ENCODE measurements at places on chromosomes 1 and 21.

DNA sequence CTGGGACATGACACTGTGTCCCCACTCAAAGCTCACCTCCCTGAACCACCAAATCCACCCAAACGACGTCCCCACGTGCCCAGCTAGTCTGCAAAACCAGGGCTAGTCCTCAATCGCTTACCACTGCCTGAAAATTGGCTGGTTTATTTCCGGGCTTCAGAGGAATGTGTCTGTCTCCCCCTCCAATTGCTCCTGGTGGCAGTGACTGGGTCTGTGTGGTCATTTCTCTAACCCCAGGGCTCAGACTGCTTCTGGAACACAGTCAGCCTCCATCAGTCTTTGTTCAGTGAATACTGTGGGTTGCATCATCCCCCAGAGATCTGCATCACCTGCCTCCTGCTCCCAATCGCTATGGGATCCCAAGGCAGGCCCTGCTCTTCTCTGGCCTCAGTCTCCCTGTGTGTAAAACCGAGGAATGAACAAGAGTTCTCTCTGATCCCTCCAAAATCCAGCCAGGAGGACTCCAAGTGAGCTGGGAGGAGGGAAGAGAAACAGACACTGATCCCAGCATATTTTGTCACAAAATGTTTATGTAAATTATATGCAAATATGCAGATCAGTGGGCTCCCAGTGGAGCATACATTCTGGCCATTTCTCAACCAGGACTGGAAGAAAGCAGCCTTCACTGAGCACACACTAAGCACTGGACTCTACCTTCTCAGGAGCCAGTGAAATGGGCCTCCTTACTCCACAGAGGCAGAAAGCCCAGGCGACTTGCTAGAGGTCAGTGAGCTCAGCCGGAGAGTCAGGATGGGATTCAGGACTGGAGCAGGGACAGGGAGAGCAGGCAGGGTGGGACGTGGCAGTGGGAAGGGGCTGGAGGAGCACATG lies 20.9 kb downstream of the SDC3 start:
- no peak for DNase-seq

GRCh38 chr1:10756842-10757241 lies 39.6 kb downstream of the CASZ1 start:
- DNase-seq: no peak

GRCh38 chr21:42012763-42013329 lies 2.7 kb upstream of the ZBTB21 start:
- no peak for DNase-seq

GRCh38 chr1:205211839-205212536 lies 486 bp upstream of the DSTYK start:
- DNase-seq: no peak

- DNase-seq: peak; percentile 68
These were observed 999 bp downstream of the THAP3 start for GRCh38 chr1:6625584-6626149.

- DNase-seq: peak; percentile 44
These were observed 19.4 kb downstream of the PTPRF start for GRCh38 chr1:43549921-43550597.

DNA sequence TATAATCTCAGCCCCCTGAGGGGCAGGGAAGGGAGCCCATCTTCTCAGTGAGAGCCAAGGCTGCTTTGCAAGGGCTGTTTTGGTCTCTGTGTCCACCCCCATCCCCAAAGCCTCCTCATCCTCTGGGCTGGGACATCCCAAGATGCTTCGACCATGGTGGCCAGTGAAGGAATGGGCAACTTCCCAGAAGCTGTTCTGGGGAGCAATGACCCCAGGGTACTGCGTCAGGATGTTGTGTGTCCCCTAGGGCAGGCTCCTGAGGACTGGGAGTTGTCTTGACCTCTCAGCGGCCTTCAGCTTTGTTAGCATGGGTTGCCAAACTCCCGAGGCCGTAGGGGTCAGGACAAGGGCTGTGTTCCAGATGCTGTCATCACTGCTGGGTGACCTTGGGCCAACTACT lies 238.4 kb upstream of the POU3F1 start:
- no peak for DNase-seq

DNA sequence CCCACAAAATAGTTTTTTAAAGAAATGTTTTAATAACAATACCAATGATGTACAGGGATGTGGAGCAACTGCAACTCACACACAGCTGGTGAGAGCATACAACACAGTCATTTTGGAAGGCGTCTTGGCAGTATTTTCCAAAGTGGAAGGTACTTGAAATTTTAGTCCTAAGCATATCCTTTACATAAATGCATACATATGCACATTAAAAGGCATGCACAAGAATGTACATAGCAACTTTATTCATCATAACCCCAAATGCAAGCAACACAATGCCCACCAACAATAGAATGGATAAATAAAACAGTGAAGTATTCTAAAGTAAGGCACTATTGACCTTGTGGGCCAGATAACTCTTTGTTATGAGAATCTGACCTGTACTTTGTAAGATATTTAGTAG lies 310.1 kb upstream of the ADGRL2 start:
- no peak for DNase-seq
